ENCODE measurements at places on chromosomes 11 and 22.

DNA sequence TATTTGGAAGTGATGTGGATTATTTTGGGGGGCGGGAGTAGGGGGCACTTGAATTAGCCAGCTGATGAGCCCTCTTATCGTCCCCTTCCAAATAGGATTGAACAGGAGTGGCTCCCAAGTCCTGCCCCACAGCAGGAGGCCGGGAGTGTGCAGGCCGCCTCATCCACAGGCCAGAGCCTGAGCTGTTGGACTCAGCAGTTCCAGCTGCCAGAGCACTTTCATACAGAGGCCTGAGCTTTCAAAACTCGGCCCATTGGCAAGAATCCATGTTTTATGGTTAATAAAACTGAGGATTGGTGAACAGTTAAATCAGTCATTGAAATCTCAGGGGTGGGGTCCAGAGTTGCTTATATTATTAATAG, 9.6 kb downstream of the FAM118A start:
- H3K4me3 ChIP-seq: peak overlapping the region; percentile 80

GRCh38 chr11:72188267-72188666, 3.7 kb upstream of the FOLR1 start:
- no peaks in the 10 kb centered on the region for H3K36me3 ChIP-seq
- H3K27ac ChIP-seq: no peak overlapping the region

GRCh38 chr11:117664897-117665296, 132.1 kb downstream of the DSCAML1 start:
- no peaks in the 10 kb centered on the region for H3K36me3 ChIP-seq
- no peak for DNase-seq
- no peak overlapping the region for H3K27ac ChIP-seq
- no peaks in the 10 kb centered on the region for H3K4me1 ChIP-seq

- DNase-seq: no peak
- H3K4me1 ChIP-seq: no peaks in the 10 kb centered on the region
- no peak overlapping the region for H3K27ac ChIP-seq
- peaks cover 2% of the 10 kb centered on the region for H3K36me3 ChIP-seq
Measured at GRCh38 chr11:42249401-42249800, 789.9 kb upstream of the LRRC4C start.

- peaks cover 43% of the 10 kb centered on the region for H3K27me3 ChIP-seq
- H3K36me3 ChIP-seq: no peaks in the 10 kb centered on the region
- H3K27ac ChIP-seq: no peak overlapping the region
- DNase-seq: no peak
Measured at GRCh38 chr11:102171101-102171500, 60.9 kb downstream of the YAP1 start.

DNA sequence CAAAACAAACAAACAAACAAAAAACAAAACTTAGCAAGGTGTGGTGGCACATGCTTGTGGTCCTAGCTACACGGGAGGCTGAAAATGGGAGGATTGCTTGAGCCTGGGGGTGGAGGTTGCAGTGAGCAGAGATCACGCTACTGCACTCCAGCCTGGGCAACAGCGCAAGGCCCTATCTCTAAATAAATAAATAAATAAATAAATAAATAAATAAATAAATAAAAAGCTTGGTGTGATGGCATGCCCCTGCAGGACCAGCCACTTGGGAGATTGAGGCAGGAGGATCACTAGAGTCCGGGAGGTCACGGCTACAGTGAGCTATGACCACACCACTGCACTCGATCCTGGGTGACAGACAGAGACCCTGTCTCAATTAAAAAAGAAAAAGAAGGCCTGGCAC, 9.0 kb upstream of the STARD10 start:
- H3K4me1 ChIP-seq: no peaks in the 10 kb centered on the region
- H3K27me3 ChIP-seq: no peaks in the 10 kb centered on the region
- no peak for DNase-seq
- no peak overlapping the region for H3K4me3 ChIP-seq
- H3K36me3 ChIP-seq: peaks cover 4% of the 10 kb centered on the region
- no peak overlapping the region for H3K27ac ChIP-seq

DNA sequence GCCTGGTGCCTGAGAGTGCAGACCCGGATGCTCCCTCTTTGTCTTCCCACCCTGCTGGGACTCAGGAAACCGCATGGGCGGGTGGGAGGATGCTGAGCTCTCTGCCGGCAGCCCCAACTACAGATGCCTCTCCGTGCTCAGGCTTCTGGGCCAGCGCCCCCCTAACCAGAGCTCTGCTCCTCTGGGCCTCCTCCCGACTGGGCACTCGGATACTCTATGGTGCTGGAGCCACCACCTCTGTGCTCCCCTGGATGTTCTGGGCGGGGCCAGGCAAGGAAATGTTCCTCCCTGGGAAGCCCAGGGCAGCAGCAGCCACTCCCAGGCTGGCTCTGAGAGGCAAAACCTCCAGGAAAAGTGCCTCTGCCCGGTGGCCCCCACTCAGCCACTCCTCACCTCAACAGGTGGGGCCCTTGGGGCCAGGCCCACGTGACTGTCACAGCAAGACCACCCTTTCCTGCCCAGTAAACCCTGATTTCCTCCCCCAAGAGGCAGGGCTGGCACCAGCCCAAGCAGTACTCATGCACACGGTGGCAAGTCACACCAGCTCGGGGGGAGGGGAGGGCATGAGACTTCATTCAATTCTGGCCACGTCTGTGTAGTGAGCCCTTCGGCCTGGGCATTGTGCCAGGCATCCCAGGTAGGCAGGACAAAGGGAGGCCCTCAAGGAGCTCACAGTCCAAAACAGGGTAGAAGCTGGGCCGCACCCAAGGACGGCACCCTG, 54.7 kb upstream of the TCF20 start:
- H3K27ac ChIP-seq: peak overlapping the region; percentile 95
- H3K36me3 ChIP-seq: peaks cover 23% of the 10 kb centered on the region
- no peaks in the 10 kb centered on the region for H3K27me3 ChIP-seq

DNA sequence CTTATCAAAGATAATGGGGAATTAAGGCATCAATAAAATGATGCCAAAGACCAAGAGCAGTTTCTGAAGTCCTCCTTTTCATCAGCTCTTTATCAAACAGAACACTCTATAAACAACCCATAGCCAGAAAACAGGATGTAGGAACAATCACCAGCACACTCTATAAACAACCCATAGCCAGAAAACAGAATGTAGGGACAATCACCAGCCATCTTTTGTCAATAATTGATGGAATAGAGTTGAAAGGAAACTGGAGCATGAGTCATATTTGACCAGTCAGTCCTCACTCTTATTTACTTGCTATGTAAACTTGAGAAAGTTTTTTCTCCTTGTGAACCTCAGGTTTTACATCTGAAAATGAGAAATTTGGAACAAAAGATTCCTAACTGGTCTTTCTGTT, 10.0 kb downstream of the MS4A2 start:
- H3K27me3 ChIP-seq: peaks cover 12% of the 10 kb centered on the region
- H3K36me3 ChIP-seq: no peaks in the 10 kb centered on the region
- H3K4me3 ChIP-seq: no peak overlapping the region
- no peak for DNase-seq

DNA sequence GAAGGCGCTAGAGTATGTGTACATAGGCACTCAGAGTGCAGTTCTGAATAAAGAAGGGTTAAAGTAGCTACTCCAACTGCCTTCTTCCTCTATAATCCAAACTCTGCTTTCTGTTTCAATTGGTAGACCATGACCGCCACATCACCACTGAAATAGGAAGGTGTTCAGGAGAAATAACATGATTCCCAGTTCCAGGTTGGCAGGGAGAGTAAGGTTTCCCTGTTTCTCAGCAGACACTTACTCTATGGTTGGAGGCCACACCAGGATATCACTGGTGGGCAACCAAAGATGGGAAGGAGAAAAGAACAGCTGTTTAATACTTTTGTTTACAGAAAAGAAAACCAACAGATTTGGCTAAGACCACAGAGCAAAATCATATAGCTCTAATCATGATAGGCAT, 37.9 kb downstream of the PAK1 start:
- no peak overlapping the region for H3K27ac ChIP-seq
- no peak overlapping the region for H3K4me3 ChIP-seq

DNA sequence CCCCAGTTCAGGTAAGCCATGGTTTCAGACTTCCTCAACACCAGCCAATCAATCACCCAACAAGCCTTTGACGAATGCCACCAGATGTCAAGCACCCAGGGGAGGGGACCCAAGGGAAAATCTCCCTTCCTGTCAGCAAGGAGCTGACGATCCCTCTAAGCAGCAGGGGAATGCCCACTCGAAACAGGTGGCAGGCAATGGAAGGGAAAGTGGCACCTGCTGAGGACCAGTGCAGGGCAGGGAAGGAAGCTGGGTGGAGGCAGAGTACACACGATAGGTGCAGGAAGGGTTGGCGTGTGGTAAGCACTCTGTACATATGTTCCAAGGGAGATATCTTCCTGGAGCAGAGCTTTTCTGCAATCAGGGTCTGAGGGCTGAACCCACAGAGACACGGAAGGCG, 11.7 kb upstream of the CREB3L1 start:
- no peaks in the 10 kb centered on the region for H3K4me1 ChIP-seq
- no peak overlapping the region for H3K27ac ChIP-seq
- H3K27me3 ChIP-seq: peaks cover 32% of the 10 kb centered on the region
- H3K36me3 ChIP-seq: no peaks in the 10 kb centered on the region

GRCh38 chr22:50081426-50082196, 3.6 kb downstream of the MLC1 start:
- peak overlapping the region; percentile 30 for H3K4me3 ChIP-seq
- DNase-seq: no peak
- H3K4me1 ChIP-seq: no peaks in the 10 kb centered on the region
- peaks cover 16% of the 10 kb centered on the region for H3K27me3 ChIP-seq
- peaks cover 1% of the 10 kb centered on the region for H3K36me3 ChIP-seq

DNA sequence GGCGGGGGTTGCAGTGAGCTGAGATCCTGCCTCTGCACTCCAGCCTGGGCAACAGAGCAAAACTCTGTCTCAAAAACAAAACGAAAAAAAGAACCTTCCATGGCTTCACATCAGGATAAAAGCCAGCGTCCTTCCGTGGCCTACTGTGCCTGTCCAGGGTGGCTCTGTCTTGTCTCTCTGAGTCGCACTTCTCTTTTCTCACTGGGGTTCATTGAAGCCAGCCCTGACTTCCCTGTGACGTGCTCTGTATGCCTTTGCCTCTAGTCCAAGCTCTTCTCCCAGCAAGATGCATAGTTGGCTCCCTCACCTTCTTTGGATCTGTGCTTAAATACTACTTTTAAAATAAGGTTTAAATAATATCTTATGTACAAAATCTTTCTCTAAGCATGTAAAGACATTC, 11.6 kb downstream of the ATXN10 start:
- no peak for DNase-seq
- H3K36me3 ChIP-seq: no peaks in the 10 kb centered on the region
- no peak overlapping the region for H3K27ac ChIP-seq
- no peak overlapping the region for H3K4me3 ChIP-seq
- H3K4me1 ChIP-seq: peaks cover 23% of the 10 kb centered on the region

- H3K4me1 ChIP-seq: no peaks in the 10 kb centered on the region
- H3K4me3 ChIP-seq: no peak overlapping the region
- H3K27ac ChIP-seq: no peak overlapping the region
- no peak for DNase-seq
Measured at GRCh38 chr11:92861634-92862033, 107.8 kb upstream of the MTNR1B start.

- no peak overlapping the region for H3K27ac ChIP-seq
- no peaks in the 10 kb centered on the region for H3K36me3 ChIP-seq
- DNase-seq: no peak
- H3K4me3 ChIP-seq: no peak overlapping the region
- H3K4me1 ChIP-seq: no peaks in the 10 kb centered on the region
- no peaks in the 10 kb centered on the region for H3K27me3 ChIP-seq
Measured at GRCh38 chr11:112267188-112267591, 6.5 kb upstream of the PLET1 start.

- no peak for DNase-seq
- H3K27ac ChIP-seq: no peak overlapping the region
- H3K4me3 ChIP-seq: no peak overlapping the region
- no peaks in the 10 kb centered on the region for H3K27me3 ChIP-seq
Measured at GRCh38 chr11:86172894-86173293, 71.7 kb upstream of the EED start.

- H3K4me3 ChIP-seq: no peak overlapping the region
- peaks cover 83% of the 10 kb centered on the region for H3K36me3 ChIP-seq
- no peak overlapping the region for H3K27ac ChIP-seq
Measured at GRCh38 chr22:39966470-39966869, 6.3 kb downstream of the TMA7B start.

- no peak for DNase-seq
- H3K36me3 ChIP-seq: peaks cover 18% of the 10 kb centered on the region
- no peak overlapping the region for H3K27ac ChIP-seq
- H3K4me1 ChIP-seq: peaks cover 25% of the 10 kb centered on the region
- H3K27me3 ChIP-seq: no peaks in the 10 kb centered on the region
Measured at GRCh38 chr22:39221999-39222686, 22.6 kb downstream of the PDGFB start.

DNA sequence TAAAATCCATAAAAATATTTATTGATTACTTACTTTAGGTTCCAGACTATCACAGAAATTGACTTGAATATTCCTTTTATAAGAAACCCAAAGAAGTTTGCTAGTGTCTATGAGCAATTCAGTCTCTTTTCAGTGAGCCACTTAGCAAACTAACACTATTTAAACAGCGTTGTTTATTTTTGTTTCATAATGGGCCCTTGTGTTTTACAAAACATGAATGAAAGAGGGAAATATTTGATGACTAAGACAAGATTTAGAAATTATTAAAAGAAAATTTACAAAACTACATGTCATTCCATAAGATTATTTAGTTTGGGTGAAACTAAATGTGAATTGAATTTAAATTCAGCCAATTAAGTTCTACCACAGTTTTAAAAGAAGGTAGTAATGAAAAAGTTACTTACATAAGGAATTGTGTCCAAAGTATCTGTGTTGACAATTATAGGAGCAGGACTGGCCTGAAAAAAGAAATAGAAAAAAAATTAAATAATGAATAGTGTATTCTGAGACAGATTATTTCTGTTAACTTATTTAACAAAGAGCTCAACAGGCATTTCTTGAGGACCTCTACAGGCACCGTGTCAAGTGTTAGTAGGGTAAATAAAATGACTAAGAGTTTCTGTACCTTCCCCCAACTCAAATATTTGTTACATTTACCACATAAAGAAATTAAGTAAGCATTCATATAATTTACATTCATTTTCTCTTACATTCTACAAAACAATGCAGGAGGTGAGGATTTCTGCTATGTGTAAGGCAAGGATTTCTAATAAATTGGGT, 964.9 kb upstream of the CCDC90B start:
- no peaks in the 10 kb centered on the region for H3K4me1 ChIP-seq
- H3K36me3 ChIP-seq: no peaks in the 10 kb centered on the region
- no peaks in the 10 kb centered on the region for H3K27me3 ChIP-seq
- no peak overlapping the region for H3K4me3 ChIP-seq
- H3K27ac ChIP-seq: no peak overlapping the region

- no peaks in the 10 kb centered on the region for H3K4me1 ChIP-seq
- no peak for DNase-seq
- no peak overlapping the region for H3K27ac ChIP-seq
- H3K36me3 ChIP-seq: no peaks in the 10 kb centered on the region
Measured at GRCh38 chr11:8066911-8067455, 14.0 kb upstream of the TUB start.

- no peak overlapping the region for H3K4me3 ChIP-seq
- peaks cover 37% of the 10 kb centered on the region for H3K27me3 ChIP-seq
- DNase-seq: no peak
- H3K36me3 ChIP-seq: no peaks in the 10 kb centered on the region
- no peak overlapping the region for H3K27ac ChIP-seq
Measured at GRCh38 chr11:34680206-34680605, 59.3 kb downstream of the EHF start.

Data from central memory CD8-positive, alpha-beta T cell (primary cell).